ENCODE measurements at places on chromosomes 1 and 21.

DNA sequence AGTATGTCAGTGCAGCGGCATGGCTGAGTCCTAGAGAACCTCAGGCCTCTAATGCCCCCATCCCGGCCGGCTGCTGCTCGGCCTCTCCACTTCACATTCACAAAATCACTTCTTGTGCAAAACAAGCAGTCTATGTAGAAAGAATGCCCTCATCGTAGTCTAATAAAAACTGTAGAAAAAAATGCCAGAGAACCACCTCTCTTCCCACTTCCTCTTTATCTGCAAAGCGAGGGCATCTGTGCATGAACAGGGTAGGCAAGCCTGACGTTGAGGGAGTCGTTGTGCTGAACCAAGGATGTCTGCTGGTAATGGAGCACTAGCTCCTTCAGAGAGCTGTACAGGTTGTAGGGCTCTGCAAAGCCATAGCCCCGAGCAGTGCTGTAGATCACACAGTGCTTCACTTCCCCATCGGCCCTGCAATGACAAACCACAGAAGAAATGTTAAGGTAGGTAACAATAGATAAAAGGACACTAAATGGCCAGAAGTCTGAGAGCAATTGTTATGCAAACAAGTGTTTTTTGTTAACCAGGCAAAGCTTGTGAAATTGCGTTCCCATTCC is 88.9 kb downstream of the PIK3R3 start:
- no peak for DNase-seq

- peak; percentile 53 for DNase-seq
Observed at GRCh38 chr1:16459352-16459925, 18.9 kb downstream of the NECAP2 start.

- no peak for DNase-seq
Observed at GRCh38 chr1:3785456-3786157, 10.7 kb downstream of the LRRC47 start.

DNA sequence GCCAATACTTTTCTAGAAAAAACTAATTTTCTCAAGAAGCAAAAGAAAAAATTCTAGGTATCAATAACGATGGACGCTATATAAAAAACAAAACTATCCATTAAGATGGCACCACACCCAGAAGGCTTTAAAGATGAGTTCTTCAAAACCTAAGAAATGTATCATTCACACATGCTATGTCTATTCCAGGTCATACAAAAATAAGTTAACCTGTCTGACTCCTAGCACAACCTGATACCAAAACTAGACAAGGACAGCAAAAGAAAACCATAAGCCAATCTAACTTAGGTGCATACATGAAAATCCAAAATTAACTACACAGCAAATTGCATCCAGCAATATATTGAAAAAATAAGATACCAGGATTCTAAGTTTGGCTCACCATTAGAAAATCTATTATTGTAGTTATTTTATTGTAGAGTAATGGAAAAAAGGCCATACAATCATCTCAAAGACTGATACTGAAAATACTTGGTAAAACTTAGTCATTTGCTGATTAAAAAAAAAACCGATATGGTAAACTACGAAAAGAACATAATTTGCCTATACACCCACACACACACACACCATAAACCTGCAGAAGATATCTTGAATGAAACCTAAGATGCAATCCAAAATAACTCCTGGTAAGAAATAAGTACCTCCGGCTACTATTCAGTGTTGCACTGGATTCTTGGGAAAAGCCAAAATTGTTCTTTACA is 55.0 kb downstream of the TRAF5 start:
- DNase-seq: no peak

DNA sequence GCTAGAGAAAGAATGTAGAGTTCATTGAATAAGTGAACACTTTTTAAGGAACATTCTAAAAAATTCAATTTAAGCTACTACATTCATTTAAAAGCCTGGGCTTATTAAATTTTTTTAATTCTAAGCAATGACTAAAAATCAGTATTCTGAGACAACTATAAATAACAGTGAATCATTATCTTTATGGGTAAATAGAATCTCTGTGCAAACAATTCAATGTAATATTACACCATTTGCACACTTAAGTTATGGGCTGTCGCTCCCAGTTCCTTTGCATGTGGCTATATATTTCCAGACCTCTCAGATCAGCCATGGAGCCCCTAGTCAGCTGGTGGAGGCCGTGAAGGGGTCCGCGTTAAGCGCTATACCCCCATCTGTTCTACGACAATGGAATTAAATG is 65.1 kb downstream of the KCNK1 start:
- DNase-seq: no peak

- DNase-seq: no peak
Observed at GRCh38 chr1:153233448-153233847, 16.1 kb downstream of the PRR9 start.

DNA sequence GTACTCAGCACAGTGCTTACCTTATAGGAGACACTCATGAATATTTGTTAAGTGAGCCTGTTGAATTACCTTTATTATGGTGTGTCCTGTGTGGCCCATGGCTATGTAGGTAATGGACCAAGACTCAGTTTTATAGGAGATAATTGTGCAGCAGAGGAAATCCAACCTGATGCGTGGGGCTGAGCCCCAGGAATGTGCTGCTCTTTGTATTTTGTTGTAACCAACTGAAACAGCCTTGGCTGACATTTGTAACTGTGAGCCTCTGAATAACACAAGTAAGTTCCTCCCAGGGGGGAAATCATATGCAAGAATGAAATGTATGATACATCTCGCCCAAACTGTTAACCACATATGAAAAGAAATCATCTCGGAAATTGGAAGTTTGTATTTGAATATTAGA is 364.2 kb upstream of the ZP4 start:
- DNase-seq: no peak

DNA sequence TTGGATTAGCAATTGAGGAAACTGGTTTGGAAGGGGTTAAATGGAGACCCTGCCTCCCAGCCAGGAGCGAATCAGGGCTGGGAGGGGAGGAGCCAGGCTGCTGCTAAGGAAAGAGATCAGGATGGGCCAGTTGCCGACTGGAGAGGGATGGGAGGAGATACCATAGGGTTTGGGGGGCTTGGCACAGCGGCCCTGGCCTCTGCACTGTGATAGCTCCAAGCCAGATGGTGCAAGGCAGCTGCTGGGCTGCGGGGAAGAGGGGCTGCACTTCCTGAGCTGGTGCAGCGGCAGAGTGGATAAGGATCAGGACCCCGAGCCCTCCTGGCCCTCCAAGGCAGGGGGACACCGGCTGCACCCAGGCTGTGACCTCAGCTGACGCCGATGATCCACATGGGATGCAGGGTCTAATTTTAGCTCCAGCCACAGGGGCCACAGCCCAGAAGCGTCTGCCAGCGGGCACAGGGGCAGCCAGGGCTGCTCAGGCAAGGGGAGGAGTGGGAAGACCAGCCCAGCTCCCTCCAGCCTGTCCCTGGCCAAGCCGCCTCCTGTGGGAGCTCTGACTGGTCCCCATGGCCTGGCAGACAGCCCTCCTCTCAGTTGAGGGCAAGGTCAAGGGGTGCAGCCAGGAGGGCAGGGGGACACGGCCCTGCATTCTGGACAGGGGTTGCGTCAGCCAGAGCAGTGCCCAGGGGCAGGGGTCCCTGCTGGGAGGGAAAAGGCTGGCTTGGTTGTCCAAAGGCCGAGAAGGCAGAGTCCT is at the start of gene EXTL1:
Gene EXTL1 (plus strand): TSS at position 129 of the 757 bp plus-strand sequence. CDS start 872 bp downstream, outside the sequence.
- peak; percentile 22 for DNase-seq

GRCh38 chr21:33313183-33313582 is 11.6 kb upstream of the IFNAR1 start:
- no peak for DNase-seq

- no peak for DNase-seq
Observed at GRCh38 chr1:12345350-12346217, 115.8 kb downstream of the VPS13D start.

GRCh38 chr1:82391712-82392111 is 591.0 kb downstream of the ADGRL2 start:
- no peak for DNase-seq

DNA sequence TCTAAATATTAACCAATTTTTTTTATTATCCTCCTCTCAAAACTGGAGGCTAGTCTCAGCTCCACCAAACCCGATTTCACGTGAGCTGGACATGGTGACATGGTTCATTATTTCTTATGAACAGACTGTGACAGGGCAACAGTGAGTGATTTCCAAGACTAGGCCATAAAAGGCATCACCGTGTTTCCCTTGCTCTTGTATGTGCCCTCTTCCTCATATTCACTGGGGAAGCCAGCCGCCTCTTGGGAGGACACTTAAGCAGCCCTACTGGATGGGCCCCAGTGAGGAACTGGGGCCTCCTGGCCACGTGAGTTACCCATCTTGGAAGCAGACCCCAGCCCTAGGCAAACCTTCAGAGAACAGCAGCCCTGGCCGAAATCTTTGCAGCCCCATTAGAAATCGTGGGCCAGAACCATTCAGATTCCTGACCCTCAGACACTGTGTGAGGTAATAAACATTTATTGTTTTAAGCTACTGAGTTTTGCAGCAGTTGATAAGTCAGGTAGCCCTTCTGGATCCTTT is 105.0 kb downstream of the GALNT2 start:
- DNase-seq: no peak

DNA sequence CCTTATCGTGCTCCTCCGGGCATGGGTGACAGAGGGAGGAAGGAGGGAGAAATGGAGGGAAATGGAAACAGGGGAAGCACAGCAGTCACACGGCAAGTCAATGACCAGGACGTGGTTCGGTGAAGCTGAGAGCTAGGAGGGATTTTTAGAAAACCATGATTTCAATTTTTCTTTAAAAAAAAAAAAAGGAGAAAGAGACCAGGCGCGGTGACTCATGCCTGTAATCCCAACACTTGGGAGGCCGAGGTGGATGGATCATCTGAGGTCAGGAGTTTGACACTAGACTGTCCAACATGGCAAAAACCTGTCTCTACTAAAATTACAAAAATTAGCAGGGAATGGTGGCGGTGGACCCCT is 776 bp upstream of the TNFRSF9 start:
- DNase-seq: no peak

DNA sequence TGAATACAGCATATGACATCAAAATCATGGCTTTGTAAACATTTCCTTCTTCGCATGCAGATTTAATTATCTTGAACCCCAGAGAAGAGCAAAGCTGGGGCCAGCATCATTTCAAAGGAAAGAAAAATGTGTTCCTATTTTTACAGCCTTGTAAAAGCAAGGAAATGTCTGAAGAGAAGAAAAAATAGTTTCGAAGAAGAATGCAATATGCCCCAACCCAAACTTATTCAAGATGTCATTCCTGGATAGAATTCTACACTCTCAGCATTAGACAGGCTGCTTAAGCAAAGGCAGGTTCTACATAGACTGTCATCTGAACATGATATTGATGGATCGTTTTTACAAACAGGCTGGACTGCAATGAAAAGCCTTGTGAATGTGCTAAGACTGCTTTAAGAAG is 900.8 kb downstream of the TTLL7 start:
- DNase-seq: no peak

DNA sequence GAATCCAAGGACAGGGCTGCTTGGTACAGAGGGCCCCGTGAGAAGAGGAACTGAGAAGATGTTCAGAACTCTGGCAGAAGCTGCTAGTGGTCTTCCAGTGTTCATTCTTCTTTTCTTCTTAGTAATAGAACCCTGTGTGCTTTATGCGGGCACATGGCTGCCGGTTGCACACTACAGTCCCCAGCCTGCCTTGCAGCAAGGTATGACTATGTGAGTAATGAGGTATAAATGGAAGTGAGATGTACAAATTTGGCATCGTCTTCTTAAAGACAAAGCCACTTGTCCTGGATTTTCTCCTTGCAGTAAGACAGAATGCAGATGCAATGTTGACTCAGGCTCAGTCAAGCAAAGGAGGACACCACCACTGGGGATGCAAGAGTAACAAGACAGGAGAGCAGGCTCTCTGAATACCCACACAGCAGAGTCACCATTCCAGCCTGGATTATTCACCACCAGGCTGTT is 15.0 kb upstream of the ATP1B1 start:
- no peak for DNase-seq

DNA sequence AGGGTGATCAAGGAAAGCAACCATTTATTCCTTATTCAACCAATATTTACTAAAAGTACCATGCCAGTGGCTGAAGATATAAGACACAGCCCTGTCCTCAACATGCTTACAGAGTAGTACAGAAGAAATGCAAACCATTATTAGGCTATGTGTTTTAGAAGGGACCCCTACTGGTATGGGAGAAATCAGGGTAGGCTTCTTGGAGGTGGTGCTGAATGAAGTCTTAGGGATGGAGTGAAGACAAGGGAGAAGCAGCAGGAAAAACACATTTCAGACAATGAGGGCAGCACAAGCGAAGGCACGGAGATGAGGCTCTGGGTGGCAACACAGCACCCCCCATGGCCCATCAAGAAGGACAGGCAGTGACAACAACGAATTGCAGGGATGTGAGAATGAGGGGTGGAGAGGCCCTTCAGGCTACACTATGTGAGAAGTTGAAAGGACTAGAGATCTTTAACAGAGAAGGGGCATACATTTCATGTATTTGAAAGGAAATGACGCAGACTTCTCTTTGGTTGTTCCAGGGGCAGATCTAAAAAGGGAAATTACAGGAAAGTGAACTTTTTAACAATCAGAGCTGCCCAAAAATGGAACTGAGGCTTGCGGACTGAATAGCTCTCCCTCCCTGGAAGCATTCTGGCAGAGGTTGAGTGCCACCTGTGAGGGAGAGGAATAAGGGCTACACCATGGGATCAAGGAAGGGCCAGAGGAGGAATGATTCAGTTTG is 16.8 kb upstream of the CD58 start:
- DNase-seq: no peak

DNA sequence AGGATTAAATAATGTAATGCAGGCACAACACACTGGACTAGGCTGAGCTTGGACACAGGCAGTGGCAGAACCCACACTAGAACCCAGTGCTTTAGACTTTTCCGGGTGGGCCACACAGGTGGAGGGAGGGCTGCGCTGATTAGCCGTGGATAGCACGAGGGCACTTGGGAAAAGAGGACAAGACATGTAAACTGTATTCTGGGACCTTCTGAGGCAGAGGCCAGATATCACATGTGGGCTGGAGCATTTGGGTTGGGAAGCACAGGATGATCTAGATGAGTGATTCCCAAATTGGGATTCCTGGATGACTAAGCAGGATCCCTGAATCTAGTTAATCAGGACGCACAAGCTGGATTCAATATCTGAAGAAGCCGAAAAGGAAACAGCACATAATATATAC is 20.3 kb upstream of the A3GALT2 start:
- DNase-seq: no peak

GRCh38 chr1:156895455-156895812 is 1.9 kb downstream of the PEAR1 start:
- no peak for DNase-seq

- no peak for DNase-seq
Observed at GRCh38 chr1:154431586-154432373, 26.6 kb downstream of the IL6R start.

DNA sequence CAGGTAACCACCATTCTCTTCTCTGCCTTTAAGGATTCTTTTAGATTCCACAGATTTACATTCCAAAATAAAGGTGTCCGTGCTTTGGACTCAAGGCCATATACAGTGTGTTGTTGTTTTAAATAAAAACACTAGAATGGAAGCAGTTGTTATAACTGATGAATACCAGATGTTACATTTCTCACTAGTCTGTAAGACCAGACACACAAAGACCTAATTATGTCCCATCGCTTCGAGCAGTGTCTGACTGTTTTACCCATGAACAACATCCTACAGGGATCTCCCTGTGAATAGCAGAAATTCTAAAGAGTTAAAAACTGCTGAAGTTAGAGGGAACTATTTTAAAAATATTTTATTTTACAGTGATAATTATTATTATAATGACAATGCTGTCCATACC is 574.7 kb upstream of the ZP4 start:
- no peak for DNase-seq
